ENCODE measurements at places on chromosomes 2 and 18.

DNA sequence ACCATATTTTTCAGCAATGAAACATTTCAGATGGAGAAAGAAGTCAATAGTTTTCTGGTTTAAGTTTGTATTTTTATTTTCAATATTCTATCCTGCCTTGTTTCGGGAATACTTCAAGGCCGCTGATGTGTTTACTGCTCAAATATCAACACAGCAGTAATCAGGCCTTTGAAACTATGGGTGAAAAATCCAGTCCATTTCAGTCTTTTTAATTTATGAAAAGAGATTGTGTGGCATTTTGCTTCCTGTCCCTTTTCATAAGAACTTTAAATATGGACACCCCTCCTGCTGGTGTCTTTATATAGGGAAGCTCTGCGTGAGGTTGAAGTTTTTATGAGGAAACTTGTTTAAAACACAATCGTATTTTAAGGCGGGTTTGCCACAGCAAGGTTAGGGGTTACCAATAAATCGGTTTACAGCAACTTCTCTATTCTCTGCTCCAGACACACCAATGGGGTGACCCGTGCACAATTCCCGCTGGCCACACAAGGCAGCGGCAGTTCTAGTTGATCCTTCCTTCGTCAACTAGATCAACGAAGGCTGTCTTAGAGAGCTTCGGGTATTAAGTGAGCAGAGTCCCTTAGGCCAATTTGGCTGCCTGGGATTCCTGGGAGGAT is 1.2 kb upstream of the TANC1 start:
- no peak for DNase-seq

DNA sequence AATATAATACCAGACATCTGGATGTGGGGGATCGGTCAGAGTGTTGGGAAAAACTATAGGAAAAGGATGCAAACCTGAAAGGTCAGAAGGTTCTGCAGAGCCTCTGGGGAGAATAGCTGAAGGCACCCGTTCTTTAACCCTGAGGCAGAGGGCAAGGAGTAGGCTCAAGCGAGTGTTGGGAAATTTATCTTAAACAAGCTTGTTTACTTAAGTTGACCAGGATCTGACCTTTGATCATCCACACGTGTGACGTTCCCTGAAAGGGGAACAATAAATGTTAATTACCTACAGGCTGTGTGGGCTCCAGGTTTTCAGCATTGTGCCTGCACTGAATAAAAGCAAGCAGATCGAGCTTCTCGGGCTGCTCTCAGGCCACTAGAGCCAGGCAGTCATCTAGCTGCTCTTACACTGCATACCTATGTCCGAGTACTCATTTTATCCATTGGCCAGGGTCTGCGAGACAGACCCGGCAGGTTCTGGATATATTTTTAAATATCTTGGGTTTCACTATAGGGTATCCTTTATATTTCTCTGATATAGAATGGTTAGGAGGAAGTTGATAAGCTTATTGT is 400.6 kb upstream of the CHST9 start:
- no peak for DNase-seq

GRCh38 chr2:44747794-44748193 is 193.7 kb upstream of the SIX3 start:
- no peak for DNase-seq

DNA sequence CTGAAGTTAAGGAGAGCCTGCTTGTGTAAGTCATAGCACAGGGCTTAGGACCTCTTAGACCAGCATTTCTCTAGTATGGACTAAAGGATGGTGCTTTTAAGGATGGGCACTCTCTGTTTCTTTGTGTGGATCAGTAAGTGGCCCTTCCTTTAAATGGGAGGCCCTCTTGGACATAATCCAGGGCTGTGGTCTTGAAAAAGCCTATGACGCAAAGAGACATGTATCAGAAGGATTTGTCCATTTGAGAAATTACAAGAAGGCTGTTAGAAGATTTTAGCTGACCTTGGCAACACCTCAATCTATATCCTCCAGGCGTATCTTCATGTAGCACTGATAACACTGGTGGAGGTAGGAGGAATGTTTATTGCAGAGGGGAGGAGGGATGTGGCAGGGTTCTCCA is 79.2 kb downstream of the PRPF40A start:
- no peak for DNase-seq

GRCh38 chr2:229431327-229431954 is 160.4 kb upstream of the PID1 start:
- DNase-seq: peak; percentile 44

All from DMS79 treated with DMSO at 0.1 percent for 48 hours (cell line).